Stimulated activated naive CD8-positive, alpha-beta T cell treated with anti-CD3 and anti-CD28 coated beads, Interleukin-15, Interleukin-2, amounts not matched to agents 100 U/mL and 50 U/mL, for 24 hours (primary cell): ENCODE measurements at places on chromosomes 11 and 22.

- no peak for DNase-seq
Measured at GRCh38 chr22:43377896-43378704, 33.7 kb upstream of the MPPED1 start.

- no peak for DNase-seq
Measured at GRCh38 chr11:44884056-44884455, 66.6 kb downstream of the TP53I11 start.

- DNase-seq: no peak
Measured at GRCh38 chr11:117345039-117345438, 17.4 kb downstream of the CEP164 start.

DNA sequence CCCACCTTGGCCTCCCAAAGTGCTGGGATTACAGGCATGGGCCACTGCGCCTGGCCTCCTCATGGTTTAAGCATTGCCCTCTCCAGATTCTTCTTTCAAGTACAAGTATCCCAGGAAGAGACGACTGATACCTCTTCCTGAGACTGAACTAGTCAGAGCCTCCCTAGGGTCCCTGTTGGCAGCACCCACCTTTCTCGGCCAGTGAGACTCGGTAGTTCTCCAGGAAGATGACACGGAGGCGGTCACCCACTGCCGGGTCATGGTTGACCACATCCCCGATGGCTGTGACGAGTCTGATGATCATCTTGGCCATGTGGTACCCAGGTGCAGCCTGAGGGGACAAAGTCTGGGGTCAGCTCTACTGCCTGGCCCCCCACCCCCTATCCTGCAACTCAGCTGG lies 7.2 kb upstream of the RASGRP2 start:
- no peak for DNase-seq

GRCh38 chr11:62552485-62553079 lies 6.0 kb upstream of the AHNAK start:
- DNase-seq: no peak

GRCh38 chr11:119687373-119688046 lies 41.5 kb downstream of the NECTIN1 start:
- DNase-seq: no peak

DNA sequence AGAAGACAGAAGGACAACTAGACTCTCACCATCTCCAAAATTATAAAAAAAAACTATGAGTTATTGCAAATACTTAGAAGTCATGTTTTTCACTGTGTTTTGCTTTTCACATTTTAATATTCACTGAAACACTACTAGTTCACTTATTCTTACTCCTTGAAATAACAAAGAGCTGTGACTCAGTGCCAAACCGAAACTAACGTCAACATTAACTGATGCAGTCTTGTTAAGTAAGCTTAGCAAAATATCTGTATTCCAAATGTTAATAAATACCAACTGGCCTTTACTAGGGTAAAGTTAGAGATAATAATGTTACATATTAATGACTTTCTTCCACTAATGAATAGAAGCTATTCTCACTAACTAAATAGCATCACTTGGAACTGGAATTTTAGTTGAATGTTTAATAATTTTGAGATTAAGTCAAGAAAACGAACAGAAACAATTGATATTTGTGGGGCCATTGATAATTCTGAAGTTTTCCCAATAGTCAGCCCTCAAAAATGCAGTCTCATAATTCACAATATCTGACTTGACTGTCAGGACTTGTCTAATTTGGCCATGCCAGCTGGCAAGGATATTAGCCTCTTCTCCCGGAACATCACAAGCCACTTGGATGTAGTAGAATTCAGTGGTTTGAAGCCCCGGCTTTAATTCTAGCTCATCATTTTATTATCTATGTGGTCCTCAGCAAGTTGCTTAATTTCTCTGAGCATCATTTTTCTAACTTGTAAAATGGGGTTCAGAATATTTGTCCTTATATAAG lies 230.1 kb upstream of the DDI1 start:
- no peak for DNase-seq

DNA sequence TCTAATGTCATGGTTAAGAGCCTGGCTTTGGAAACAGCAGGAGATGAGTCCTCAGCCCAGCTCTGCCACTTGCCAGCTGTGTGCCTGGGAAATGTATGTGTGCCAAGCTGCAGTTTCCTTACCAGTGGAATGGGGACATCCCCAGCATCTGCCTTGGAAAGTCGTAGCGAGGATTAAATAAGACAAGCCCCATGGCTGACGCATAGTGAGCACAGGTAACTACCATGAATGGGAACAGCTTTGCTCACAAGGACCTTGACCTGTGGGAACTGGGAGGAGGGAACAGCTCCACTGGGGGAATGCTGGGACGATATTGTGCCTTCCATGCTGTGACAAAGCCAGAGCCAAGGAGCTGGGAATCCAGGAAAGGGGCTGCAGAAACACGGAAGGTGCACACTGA lies 2.6 kb upstream of the DSCAML1 start:
- DNase-seq: no peak

DNA sequence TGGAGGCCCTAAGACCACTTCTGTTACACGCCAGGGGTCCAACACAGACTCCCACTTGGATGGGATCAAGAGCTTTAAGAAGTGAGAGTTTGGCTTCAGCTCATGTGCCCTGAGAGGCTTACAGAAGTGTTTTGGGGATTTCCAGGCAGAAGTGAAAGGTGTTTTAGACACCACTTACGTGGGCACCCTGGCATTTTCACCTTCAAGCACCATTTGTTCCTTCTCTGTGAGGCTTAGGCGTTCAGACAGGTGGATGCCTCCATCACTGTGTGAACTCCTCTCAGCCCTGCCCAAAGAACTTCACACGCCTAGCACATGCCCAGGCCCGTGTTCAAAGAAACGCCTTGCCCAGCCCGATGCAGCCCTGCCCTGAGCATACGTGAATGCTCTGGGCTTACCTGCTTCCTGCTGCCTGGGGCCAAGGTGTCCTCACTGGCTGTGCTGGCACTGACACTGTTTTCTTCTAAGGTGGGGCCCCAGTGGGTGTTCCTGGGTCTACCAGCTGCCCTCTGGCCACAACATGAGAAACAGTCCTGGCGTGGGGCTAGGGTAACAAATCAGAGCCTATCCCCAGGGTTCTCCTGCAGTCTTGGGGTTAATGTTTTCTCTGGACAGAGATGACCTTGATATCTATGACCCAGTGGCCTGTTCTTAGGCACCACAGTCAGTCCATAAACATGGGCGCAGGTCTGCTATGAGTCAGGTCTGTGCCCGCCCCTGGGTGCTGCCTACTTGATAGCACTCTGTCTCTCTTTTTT lies 34.0 kb downstream of the AMPD3 start:
- no peak for DNase-seq

- DNase-seq: no peak
Measured at GRCh38 chr11:96899971-96900370, 510.2 kb downstream of the JRKL start.

- DNase-seq: no peak
Measured at GRCh38 chr11:130369713-130370112, 55.0 kb upstream of the ZBTB44 start.

- DNase-seq: no peak
Measured at GRCh38 chr11:129739339-129739738, 76.3 kb upstream of the TMEM45B start.
